Adrenal gland (tissue), 19 donors: ENCODE measurements at places on chromosomes 5 and 9.

DNA sequence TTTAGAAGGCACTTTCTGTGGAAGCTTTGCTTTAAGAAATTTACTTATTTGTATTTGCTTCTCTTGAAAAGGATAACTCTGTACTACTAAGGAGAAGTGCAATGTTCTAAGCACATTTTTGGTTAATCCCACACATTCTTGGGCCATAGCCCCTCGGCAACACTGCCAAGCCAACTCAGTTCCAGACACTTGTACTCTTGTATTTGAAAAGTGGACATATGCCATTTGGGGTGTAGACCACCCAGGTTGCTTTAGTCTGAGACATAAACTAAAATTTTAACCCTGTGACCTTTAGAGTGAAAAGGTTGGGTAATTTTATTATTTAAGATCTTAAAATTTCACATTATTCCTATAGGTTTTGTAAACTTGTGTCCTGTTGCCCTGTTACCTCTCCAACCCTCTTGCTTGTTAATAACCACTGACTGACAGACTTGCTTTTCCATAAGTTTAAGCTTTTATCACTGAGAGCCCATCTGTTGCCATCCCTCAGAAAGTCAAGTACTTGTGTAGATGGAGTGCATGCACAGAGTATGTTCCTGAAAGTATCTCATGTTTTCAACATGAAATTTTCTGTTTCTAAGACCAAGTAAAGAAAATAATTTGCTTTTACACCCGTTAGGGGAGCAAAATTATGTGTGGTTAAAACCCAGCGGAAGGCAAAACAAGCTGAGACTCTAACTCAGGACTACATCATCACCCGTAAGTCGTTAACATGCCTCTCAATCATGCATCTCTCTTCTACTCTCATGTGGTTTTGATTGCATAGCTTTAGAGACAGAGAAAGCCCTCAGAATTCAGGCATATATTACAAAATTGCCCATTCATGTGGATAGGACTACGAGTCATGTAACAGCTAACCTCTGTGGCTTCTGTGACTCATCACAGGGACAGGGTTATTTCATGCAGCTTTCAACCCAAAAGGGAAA lies 117.3 kb downstream of the GDNF start:
- no peak for DNase-seq

GRCh38 chr5:27906931-27907601 lies 868.7 kb upstream of the CDH9 start:
- DNase-seq, result no peak

- DNase-seq, result no peak
Measured at GRCh38 chr5:132639706-132640130, 18.3 kb upstream of the IL13 start.

GRCh38 chr9:124485201-124485600 lies 22.0 kb downstream of the NR5A1 start:
- no peak for DNase-seq

- DNase-seq, result peak; percentile 35
Measured at GRCh38 chr5:169970911-169971765, 9.2 kb downstream of the INSYN2B start.

DNA sequence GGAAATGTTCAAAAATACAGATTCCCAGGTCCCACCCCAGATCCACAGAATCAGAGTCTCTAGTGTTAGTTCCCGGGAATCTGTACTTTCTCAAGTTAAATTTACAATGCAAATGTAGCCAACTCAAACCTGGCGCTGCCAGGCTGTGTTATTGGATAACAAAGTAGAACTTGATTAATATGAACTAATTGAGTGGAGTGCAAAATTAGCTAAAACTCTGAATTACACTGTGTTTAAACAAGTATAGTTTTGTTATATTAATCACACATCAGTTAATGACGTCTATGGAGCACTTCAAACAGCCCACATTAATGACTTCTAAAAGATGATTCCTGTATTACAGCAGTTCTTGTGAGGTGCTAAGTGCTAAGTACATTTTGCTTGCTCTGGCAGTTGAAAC lies 32.4 kb upstream of the CYFIP2 start:
- no peak for DNase-seq

DNA sequence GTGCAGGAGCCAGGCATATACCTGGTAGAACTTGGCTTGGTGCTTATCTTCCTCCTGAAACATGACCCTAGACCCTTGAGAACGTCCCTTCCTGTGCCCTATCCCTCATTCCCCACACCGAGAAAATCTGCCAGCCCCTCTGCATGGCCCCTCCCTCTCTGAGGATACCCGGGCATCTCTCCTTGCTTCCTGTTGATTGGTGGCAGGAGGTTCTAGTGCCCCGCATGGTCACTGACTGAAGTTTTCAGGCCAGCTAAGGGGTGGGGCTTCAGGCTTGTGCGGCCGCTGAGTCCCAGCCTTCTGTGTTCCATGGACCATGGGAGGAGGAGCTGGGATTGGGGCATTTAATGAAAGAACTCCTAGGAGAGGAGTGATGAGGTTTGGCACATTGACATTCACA lies 22.8 kb downstream of the IGIP start:
- no peak for DNase-seq

DNA sequence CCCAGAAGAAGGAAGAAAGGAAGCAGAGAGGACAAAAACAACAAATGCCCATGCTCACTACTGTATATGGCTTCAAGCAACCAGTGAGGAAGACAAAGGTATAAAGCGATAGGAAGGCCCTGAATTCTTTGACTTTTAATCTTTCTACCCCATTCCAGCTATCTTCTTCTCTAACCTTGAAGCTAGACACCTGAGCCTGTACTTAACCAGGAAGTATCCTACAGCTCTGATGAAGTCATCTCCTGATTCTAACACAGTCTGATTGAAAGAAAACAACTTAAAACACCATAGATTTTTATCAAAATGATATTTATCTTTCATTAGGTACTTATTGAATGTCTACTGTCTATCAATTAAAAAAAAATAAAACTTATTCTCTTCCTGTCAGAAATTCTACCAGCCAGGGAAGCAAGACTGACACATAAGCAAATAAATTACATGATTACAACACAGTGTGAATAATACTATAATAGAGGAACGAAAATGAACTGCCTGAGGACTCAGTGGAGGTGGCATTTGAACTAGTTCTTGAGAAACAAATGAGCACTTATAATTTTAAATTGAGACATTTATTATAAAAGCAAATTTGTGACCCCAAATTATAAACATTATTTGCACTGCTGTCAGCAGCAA lies 123.3 kb upstream of the ELL2 start:
- DNase-seq, result no peak

DNA sequence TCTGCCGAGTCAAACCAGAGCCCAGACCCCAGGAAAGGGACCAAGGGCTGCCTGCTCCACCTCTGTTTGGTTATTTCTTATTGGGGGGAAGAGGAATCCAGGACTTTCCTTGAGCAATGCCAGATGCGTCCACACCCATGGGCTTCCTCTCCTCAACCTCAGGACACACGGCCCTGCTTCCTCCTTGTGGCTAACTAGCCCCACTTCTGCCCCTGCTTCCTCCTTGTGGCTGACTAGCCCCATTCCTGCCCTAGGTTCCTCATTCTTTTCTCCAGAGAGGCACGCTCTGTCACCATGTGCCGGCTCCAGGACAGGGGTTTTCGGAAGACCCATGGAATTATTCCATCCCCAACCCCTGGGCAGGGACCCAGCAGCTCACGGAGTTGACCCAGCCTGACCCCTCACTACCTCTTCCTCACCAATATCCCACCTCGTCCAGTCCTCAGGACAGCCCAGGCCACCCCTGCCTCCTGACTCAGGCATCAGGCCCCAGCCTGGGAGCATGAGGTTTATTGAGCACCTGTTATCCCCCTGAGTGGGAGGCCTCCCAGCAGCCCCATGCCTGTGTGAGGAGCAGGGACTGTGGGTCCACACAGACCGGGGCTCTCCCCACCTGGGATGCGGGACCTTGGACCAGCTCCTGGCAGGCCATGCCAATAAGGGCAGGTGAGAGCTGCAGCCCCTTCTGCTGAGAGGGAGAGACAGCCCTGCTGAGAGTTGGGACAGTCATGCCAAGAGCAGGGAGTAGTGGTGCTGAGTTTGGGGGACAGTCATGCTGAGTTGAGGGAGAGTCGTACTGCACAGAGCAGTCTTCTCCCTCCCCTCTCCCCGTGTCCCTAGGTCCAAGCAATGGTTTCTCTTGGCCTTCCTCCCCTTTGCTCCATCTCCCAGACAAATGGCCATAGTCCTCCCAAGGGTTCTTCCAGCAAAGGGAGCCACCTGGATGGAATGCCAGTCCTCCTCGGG lies 11.8 kb upstream of the FCN1 start:
- peak; percentile 62 for DNase-seq
